GM03348 (cell line): ENCODE measurements at places on chromosomes 16 and 17.
A peak's percentile ranks its signal among the peaks of the same experiment; 100 is the strongest.

DNA sequence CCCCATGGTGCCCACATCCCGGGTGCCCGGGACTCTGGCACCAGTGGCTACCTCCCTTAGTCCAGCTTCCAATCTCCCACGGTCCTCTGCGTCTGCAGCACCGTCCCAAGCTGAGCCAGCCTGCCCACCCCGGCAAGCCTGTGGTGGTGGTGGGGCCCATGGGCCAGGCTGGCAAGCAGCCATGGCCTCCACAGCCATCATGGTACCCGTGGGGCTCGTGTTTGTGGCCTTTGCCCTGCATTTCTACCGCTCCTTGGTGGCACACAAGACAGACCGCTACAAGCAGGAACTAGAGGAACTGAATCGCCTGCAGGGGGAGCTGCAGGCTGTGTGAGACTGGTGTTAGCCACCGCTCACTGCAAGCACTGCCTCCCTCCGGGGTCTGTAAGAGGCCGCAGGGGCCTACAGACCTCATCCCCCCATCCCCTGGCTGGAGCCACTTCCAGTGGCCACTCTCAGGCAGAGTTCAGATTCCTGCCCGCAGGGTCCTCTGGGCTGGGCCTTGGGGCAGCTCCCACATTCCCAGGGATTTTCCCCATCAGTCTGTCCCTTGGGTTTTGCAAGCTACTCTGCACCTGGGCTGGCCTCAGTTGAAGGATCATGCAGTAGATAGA lies 3.9 kb upstream of the SETD1A start:
- peak; percentile 59 for DNase-seq

DNA sequence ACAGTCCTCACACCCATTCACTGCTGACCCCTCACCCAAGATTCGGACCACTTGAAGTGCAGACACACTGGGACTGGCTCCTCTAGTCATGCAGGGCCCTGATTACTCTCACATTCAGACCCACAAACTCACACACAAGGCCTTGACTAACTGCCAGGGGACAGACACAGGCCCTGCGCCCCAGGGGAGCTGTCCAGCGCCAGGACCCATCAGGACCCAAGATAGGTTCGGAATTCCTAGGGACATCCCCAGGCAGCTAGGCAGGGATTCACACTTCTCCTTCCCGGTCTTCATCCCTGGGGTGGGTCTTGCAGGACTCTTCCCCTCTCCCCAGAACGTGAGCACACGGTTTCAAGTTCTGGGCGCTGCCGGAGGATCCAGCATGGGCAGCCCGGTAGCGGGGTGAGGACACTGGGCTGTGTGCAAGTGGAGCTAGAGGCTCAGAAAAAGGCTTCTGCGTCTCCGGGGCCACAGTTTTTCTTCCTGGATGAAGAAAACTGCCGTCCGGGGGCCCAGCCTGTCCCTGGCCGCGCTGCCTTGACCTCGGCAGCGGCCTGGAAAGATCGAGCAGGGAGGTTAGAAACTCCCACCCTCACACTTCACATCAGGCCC lies 1.6 kb downstream of the SEZ6 start:
- DNase-seq = no peak

DNA sequence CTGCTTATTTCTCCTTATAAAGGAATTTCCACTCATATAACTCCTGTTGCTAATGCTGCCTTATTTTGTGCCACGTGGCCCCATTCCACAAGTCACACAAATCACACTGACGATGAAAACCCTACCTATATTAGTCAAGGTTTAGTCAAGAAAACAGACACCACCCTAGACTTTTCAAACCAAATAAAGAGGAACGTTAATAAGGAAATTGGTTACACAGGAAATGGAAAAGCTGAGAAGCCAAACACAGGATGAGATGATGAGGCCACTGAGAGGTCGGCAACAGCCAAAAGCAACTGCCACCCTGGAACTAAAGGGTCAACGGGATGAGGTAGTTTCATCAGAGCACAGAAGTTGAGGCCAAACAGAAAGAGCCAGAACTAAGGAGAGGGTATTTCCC lies 47.3 kb upstream of the ALOX12 start:
- no peak for DNase-seq

GRCh38 chr17:48160177-48161081 lies 52.9 kb downstream of the SNX11 start:
- no peak for DNase-seq

- DNase-seq = no peak
These were observed 29.5 kb downstream of the RNF43 start for GRCh38 chr17:58387834-58388233.
